ENCODE measurements at places on chromosomes 2 and 18.
A peak's percentile ranks its signal among the peaks of the same experiment; 100 is the strongest.

GRCh38 chr18:48371854-48372602 is 37.2 kb downstream of the ZBTB7C start:
- DNase-seq: no peak

- no peak for DNase-seq
Measured at GRCh38 chr2:12429779-12430406, 286.8 kb upstream of the TRIB2 start.

- peak; percentile 12 for DNase-seq
Measured at GRCh38 chr2:26561918-26562810, 79.0 kb downstream of the CIB4 start.

- DNase-seq: no peak
Measured at GRCh38 chr2:31202833-31203232, 14.5 kb downstream of the CAPN14 start.

DNA sequence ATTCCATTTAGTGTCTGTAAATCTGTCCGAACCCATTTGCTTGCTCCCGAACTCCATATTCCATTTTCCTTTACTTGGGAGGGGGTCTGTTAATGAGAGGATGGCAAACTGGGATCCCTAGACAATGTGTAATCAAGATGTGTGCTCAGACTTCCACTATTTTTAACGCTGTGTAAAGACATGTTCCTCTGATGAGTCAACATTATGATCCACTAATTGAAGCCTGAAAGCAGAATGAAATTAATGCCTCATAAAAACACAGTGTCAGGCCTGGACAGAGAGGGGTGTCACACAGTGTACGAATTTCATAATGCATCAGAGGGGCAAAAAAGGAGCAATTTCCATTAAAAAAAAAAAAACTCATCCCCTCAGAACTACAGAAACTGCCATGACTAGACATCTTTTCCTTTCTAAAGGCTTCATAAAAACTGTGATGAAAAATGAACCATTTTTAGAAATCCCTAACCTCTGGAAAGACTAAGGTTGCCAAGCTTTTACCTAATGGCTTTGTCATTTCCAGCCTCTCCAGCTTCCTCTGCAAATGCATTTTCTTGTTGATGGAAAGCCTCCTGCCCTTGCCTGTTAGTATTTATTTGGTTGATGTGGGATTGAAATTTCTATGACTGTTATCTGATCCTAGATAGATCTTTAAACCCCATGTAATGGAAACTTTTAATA is 209.2 kb upstream of the DCC start:
- DNase-seq: no peak

- no peak for DNase-seq
Measured at GRCh38 chr2:201139836-201140604, 24.1 kb downstream of the CFLAR start.

DNA sequence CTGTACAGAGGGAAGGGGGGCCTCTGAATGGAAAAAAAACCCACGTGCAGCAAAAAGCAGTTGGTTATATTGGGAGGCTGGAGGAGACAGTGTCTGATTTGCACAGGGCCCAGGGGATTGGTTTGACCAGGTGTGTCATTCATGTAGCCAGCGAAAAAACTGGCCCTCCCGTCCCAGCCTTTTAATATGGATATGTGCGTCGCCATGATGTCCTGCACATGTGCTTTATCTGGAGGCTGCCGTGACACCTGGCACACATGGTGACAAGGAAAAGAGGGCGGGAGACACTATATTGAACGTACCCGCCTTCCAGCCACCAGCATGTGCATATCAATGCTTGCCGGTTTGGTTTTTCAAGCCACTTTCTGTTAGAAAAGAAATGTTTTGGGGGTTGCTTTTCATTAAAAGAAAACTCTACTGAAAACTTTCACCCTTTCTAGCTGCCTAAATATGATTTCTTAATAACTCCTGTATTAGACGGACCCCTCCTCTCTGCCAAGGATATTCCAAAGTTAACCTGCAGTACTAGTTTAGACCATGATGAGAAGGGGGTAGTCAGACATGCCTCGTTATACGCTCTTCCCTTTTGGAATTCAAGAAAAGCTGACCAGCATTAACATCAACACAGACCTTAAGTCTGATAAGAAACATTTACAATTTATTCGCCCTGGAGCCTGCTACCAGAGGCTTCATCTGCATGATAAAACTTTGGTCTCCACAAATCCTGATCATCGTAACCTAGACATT is 16.2 kb downstream of the SLC25A52 start:
- DNase-seq: no peak

DNA sequence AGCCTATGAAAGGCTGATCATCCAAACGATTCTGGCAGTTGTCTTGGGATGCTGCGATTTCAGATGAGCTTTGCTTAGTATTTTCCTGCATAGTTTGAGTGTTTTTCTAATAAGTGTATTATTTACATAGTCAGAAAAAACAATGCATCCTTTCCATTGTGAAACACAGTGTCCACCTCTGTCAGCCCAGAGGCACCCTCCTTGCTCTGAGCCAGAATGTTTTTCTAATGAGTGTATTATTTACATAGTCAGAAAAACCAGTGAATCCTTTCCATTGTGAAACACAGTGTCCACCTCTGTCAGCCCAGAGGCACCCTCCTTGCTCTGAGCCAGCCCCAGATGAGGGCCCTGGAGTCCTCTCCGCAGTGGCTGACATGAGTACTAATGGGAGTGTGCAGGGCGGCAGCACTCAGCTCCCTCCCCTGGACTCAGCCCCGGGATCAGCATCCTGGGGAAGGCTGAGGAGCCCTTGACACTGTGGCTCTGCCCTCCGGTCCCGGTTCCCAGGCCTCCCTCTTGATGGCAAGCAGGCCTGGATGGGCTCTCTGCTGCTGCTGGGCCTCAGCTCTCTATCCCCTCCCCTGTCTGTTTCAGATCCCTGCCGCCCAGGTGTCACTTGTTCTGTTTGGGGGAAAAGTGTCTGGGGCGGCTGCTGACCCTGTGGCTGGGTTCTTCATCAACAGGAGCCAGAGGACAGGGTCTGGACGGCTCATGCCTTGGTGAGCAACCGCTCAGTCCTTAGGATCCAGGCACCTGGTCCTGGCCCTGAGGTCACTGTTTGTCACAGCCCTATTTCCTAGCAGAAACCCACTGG is 5.9 kb downstream of the MFSD2B start:
- no peak for DNase-seq

DNA sequence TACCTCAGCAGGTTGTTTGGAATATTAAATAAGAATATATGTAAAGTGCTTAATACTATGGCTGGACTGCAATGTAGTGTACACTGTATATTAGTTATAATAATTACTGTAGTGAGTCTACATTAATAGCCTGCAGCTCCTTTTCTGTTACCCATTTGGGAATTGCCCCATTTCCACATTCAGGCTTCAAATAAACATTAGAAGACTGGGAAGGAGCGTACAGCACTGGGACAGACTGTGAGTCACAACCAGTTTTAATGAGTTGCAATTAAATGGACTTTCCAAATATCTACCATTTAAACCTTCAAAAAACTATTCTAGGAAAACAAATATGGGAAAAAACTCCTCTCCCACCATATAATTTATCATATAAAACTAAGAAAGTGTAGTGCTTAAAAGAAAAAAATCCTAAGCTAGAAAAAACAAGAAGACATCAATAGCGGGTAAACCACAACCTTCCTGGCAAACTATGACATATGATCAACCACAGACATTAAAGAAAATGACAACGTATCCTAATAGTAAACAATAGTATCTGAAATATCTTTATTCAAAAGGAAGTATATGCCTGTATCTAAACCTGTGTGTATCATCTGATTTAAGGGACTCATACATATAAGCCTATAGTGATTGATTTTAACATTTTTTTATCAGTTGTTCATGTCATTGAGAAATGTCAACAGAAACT is 86.1 kb downstream of the TRIP12 start:
- no peak for DNase-seq

- DNase-seq: no peak
Measured at GRCh38 chr2:54429811-54430551, 26.1 kb upstream of the SPTBN1 start.

DNA sequence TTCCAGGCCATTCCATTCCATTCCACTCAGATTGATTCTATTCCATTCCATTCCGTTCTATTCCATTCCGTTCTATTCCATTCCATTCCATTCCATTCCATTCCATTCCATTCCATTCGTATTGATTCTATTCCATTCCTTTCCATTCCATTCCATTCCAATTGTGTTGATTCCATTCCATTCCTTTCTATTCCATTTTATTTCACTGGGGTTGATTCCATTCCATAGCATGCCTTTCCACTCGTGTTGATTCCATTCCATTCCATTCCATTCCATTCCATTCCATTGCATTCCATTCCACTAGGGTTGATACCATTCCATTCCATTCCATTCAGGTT is 1142.3 kb downstream of the RPIA start:
- DNase-seq: no peak

- no peak for DNase-seq
Measured at GRCh38 chr2:233915128-233915527, 2.0 kb upstream of the TRPM8 start.

DNA sequence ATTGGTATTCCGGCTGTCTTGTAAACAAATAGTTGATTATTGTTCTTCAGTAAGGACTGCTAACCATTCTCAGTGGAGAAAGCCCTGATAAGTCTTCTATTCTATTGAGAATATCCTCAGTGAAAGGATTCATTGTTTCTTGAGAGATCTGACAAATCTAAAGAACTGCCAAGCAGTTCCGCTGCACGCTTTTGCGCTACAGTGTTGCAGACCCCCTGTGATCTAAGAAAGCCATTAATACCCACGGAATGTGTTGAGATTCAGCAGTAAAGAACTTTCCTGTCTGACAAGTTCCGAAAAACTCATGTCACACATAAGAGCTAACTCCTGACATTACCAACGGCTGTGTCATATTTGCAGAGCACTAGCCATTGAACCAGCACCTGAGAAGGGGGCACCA is 63.8 kb downstream of the ZNF236 start:
- DNase-seq: no peak
